ENCODE measurements at places on chromosomes 3 and 15.

DNA sequence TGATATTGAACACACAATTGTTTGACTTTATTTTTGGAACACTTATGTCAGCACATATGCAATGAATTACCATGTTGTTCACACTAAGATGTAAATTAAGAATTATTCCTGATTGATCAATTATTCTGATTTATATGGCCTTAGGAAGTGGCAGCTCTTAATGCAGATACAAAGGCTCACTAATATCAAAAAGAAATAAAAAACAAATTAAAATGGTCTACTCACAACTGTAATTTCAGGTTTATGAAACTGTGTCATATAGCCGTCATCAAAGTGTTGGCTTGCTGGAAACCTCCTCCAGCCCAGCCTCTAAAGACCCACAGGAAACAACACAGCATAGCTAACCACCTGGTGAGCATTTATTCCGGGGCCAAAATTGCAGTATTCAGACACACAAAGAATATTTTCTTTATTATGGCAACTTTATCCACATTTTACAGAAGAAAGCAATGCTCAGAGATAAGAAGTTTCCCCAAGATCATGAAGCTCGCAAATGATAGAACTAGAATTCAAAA, 33.4 kb downstream of the PDZRN3 start:
- no peak for DNase-seq

DNA sequence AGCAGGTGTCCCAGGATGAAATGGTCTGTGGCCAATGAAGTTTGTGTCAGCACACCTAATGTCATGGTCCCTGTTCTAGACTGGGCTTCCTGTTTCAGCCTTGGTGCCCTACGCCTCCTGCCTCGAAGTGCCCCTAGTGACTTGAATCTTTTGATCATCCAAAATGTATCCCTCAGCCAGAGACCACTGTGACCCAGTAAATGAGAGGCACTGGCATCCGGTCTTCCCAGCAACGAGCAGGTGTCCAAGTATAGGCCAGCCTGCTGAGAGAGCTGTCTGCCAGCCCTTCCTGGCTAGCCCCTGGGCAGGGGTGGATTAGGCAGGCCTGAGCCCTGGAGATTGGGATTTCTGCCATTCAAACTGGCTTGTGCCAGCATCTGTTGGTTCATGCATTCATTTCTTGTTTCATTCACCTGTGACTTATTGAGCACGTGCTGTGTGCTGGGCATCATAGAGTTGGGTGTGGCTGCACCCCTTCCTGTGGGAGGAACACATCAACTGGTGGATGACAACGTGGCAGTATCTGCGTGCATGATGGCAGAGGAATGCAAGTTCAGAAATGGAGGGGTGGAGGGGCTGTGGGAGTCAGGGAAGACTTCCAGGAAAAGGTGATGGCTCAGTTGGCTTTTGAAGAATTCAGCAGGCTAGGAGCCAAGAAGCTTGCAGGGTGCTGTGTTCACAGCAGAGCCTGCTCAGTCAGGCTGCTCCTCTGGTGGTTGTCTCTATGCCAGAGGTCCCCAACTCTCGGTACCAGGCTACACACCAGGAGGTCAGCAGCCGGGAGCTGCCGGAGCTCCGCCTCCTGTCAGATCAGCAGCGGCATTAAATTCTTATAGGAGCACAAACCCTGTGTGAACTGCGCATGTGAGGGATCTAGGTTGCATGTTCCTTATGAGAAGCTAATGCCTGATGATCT, 21.6 kb downstream of the ESYT3 start:
- DNase-seq = no peak

DNA sequence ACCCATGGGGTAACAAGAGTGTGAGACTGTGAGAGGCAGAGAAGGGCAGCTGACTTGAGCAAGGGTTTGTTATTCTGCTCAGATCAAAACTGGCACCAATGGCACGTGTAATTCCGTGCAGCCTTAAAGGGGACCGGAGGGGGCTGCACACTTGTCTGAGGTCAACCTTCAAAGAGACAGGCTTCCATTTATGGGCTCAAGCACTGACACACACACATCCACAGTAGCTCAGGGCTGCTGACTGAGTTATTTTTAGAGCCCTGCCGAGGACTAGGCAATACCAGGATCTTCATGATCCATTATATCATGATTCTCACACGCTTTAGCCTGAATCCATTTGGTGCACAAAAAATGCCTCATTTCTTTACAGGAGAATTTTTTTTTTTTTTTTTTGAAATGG, 20.6 kb upstream of the SPTBN5 start:
- no peak for DNase-seq

GRCh38 chr3:100525753-100526612, 33.6 kb downstream of the TMEM45A start:
- DNase-seq = no peak

GRCh38 chr15:47756872-47757271, 39.6 kb downstream of the SEMA6D start:
- DNase-seq = peak; percentile 91

DNA sequence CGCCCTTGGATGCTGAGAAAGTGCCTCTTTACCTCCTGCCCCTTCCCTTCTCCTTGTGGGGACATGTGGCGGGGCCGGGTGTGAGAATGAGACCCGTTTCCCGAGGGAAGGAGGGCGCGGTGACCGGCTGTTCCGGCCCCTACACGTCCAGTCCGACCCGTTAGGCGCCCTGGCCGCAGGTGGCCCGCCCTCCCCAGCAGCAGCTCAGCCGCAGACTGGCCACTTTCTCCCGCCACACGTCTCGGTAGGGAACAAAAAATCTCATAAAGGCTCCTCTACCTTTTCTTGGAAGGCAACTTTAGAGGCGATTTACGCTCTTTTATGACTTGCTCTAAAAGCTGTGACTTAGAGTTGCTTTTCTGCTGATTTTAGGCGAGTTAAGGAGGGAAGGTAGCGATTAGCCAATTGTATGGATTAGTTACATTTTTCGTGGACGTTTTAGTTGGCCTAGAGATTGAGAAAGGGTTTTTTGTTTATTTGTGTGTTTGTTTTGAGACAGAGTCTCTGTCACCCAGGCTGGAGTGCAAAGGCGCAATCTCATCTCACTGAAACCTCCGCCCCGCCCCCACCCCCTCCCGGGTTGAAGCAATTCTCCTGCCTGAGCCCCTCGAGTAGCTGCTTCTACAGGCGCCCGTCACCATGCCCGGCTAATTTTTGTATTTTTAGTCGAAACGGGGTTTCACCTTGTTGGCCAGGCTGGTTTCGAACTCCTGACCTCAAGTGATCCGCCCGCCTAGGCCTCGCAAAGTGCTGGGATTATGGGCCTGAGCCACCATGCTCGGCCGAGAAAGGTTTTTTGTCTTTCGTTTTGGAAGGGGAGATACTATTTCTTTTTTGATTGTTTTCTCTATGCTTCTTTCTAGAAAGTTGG, 8.3 kb upstream of the PGPEP1L start:
- no peak for DNase-seq

DNA sequence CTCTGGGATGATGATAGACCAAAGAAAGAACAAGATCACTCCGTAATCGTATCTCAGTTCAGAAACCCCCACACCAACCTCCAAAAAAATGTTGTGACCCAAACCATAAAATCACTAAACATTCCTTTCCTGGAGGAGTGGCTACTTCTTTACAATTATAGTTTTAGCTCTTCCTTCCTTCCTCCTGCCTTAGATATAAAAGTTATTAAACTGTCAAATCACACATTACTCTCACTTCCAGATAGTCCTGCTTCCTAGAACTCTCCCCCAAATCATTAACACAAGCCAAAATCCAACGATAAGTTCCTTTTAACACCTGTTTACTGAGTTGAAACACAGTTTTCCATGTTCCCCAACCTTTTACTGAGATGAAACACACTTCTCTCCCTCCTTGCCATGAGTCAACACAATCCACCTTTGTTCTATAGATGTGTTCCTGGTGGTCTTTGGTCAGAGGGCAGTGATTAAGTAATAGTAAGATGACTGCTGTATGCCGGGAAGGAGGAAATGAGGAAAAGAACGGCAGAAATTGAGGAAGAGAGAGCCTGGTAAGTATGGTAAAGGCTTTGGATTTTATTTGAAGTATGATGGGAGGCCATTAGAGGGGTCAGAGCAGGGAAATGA, 8.3 kb upstream of the CRYGS start:
- DNase-seq = no peak

DNA sequence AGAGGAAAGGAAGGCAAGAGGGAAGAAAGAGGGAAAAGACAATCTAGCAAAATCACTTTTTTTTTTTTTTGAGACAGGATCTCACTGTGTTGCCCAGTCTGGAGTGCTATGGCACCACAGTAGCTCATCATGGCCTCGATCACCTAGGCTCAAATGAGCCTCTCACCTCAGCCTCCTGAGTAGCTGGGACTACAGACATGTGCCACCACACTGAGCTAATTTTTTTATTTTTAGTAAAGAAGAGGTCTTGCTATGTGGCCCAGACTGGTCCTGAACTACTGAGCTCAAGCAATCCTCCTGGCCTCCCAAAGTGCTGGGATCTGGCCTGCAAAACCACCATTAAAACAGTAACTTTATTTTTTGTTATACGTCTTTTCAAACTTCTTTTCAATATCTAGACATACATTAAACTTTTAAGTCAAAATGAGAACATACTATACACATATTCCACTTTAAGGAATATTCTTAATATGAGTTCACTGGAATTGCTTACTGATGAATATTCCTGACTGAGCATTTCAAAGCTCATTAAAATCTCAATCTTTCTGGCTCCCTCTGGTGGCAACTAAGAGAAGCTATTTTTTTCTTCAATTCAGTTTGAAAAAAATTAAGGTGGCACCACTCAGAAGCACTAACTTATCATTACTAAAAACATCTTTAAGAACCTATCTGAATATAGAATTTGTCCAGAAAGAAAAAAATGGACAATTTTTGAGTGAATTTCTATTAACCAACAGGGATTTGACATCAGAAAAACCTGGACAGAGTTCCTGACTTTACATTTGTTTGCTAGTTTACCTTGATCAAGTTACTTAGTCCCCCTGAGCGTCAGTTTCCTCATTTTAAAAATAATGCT, 40.9 kb downstream of the UACA start:
- peak; percentile 72 for DNase-seq

DNA sequence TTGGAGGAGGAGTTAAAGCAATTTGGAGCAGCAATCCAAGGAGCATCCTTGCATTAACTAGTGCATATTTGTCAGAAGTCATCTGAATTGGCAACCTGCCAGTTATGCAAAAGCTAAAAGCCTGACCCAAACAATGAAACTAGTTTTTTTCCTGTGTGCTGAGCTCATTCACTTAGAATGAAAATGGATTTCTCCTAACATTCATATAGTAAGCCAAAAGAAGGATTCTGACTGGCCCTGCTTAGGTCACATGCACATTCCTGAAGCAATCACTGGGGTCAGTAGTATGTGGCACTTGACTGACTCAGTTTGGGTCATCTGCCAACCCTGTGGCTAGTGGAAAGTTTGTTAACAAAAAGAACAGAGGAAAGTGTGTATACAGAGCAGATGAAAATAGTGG, 30.5 kb downstream of the OXSM start:
- peak; percentile 98 for DNase-seq

GRCh38 chr15:98868564-98868963, 139.0 kb downstream of the PGPEP1L start:
- no peak for DNase-seq

DNA sequence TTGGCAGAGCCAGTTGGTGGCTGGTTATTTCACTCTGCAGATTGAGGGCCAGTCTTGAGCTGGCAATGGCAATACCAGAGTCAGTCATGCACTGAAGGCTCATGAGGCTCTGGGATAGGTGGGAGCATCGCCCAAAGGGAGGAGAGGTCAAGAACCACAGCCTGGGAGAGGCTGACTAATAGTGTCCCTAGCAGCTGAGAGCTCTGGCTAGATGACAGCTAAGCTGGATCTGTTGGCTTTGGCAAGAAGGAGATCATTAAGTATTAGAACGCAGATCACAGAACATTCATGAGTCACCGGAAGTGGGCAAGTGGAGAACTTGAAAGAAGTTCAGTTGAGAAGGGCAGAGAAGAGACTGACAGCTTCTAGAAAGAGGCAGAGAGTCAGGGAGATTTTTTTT, 521.1 kb downstream of the NR2F2 start:
- DNase-seq = peak; percentile 81

GRCh38 chr3:105997800-105998526, 129.2 kb upstream of the CBLB start:
- DNase-seq = peak; percentile 92

DNA sequence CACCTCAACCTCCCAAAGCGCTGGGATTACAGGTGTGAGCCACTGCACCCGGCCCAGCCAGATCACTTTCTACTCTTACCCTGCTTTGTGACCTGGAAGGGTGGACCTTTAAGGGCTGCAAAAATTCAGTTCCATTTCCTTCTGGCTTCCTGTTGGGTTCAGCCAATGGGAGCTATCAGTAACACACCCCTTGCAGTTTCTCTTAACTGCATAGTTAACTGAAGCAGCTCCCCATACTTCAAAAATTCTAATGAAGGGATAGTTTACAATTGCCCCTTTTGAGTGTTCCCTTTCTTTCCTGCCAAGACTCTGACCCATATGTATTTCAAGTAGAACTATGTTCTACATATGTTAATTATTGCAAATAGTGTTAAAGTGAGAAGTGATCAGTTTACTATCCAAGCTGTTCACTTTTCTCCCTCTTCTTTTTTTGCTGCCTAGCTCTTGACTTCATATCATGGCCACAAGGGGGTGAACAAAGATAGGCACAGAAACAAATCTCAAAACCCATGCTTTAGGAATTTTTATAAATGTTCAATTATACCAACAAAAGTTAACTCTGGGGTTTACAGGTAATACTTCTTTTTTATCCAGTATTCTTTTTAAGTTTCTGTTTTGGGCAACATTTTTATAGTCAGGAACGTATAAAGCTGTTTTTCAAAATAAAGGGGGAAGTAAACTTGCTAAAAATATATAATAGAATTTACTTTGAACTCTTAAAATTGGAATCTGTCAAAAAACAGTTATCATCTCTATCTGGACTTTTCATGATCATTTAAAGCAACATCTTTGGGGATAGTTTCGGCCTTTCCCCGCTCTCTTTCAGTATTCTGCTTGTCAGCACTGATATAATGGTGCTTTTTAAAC, 8.1 kb downstream of the PGBD4 start:
- peak; percentile 48 for DNase-seq

DNA sequence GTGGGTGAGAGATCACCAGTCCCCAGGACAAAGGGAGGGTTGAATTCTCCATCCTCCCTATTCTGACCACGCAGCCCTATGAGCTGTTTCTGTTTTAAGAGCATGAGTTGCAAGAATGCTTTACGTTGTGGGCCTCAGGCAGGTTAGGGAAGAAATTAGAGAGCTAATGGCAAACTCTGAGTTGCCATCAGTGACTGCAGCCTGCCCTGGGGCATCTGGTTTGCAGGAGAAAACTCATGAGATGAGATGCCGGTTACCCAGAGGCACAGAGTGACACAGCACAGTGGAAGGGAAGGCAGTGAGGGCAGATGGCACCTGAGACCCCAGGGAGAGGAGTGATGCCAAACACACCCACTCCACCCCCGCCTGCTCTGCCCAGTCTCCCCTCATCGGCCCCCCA, 265.3 kb downstream of the CD47 start:
- DNase-seq = no peak

- peak; percentile 45 for DNase-seq
These were observed 5.6 kb upstream of the LRRC34 start for GRCh38 chr3:169818316-169818715.

GRCh38 chr3:126530171-126531050, 6.5 kb downstream of the CHST13 start:
- DNase-seq = no peak
